Hepatocyte (in vitro differentiated cells): ENCODE measurements at places on chromosomes 7 and 10. TPM values are rescaled to one million over a fixed set of nuclear protein-coding genes. Genes with fewer than 3 reads are reported as not detected.

DNA sequence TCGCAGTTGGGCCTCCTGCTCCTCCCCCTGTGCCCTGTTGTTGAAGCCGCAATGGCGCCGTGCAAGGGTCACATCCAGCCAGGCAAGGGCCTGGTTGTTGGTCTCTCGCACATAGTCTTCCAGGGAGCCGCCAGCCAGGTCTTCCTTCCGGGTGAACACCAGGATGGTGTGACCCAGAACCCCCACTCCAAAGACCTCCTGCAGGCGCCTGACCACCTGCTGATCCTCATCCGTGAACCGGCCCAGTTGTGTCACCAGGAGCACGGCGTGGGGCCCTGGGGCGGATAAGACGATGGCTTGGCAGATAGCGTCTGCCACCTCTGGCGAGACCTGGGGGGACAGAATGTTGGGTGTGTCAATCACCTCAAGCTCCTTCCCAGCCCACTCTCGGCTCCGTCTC lies 4.2 kb downstream of the GIMAP6 start:
- DNase-seq, result no peak

DNA sequence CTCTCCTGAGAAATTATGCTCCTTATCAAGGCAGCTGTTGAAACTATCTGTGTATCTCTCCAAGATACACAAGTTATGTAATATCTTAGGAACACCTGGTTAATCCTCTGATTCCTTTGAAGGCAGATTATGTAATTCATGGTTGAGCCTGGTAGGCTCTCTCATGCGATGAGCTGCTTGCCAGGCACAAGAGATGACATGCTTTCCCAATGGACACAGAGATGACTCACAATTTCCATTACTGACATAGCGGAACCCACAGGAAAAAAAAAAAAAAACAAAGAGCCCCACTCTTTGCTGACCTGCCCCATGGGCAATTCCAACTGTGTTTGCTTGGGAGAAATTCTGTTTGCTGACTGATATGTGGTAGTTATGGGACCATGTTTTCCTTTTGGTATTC lies 736.4 kb upstream of the PHF14 start:
- DNase-seq, result peak; percentile 83

GRCh38 chr10:49761789-49762565 lies at the start of gene OGDHL:
Gene OGDHL, minus strand, starts transcription at chr10:49762323. Its CDS starts 3,731 bp downstream, at chr10:49758592.
- peak; percentile 92 for DNase-seq

GRCh38 chr7:123538189-123538714 lies 3.9 kb upstream of the IQUB start:
- DNase-seq, result peak; percentile 23

GRCh38 chr10:93746844-93747284 lies 10.9 kb upstream of the LGI1 start:
- DNase-seq, result peak; percentile 72

DNA sequence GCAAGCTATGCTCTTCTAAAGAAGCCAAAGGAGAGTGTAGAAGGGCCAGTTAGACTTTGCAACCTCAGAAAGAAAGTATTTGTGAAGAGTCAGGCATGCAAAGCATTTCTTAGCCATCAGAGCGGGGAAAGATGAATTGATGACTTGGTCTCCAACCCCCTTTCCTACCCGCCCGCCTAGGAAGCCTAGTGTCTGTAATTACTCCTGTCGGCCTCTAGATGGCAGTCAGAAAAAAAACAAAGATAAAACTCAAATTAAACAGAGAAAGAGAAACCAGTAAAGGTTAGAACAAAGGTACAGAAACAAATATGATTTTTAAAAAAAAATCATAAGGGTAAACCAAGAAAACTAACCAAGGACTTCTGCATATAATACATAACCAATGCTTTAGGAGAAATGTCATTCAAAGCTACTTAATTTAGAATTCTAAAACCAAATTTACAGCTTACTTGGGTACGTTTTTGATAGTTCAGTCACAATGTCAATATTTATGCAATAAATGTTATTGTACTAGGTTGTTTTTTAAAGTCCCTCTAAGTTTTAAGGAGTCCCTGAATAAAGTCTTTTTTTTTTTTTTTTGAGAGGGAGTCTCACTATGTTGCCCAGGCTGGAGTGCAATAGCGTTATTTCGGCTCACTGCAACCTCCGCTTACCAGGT lies 97.6 kb downstream of the LYZL1 start:
- DNase-seq, result peak; percentile 37

DNA sequence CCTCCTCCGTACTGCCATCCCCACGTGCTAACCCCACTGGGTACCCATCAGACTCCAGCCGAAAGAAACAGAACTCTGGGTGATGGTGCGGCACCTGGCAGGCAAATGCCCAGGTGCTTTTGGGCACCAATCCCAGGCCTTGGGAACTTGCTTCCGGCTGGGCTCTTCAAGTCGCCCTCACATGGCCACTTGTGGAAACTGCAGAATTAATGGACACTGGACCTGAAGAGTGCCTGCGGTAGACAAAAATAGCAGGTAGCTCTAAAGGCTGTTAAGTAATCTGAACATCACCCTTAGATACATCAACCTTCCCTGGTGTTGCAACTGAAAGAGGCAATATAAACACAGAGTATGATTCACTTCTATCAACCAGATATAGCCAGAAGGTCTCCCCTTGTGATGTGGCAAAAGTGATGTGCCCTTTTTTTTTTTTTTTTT lies 644.4 kb downstream of the GRM8 start:
- peak; percentile 30 for DNase-seq

DNA sequence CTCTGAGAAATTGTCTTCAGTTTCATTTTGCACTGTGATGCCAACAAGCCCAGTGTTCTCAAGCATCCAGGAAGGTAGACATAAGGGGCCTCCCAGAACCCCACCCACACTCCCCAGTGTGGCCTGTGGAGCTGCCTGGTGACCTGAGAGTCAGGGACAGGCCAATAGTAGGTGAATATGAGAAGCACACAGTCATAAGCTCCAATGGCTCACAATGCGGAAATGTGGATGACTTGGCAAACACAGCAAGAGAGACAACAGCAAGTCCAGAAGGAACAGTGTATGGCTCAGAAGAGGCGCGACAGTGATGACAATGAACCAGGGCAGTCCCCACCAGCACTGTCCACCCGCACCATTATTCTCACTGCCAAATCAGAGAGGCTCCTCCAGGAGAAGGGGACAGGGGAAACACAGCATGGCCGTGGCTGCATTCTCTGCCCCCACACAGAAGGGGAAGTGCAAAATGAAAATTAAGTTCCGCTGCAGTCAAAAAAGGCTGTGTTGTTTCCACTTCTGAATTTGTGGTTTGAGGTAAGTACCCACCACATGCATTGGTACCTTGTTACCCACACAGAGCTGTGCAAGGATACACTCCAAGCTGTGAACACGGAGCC lies 419.8 kb downstream of the GRID1 start:
- no peak for DNase-seq

GRCh38 chr10:87862679-87863052 lies 667 bp downstream of the KLLN start:
- no peak for DNase-seq

DNA sequence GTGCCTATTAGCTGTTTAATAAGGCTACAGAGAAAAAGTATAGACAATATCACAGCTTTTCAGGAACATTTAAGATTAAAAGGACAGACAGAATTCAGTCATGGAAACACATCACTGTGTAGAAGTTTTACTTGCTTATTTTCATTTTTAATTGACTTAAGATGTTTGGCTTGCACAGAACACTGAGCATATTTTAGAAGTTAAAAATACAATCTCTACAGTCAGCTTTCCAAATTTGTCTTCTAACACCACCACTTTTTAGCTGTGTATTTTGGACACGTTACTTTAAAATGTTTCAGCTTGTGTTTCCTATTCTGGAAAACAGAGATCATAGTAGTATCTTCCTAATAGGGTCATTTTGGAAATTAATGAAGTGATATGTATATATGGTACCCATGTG lies 11.8 kb downstream of the CFAP69 start:
- no peak for DNase-seq

DNA sequence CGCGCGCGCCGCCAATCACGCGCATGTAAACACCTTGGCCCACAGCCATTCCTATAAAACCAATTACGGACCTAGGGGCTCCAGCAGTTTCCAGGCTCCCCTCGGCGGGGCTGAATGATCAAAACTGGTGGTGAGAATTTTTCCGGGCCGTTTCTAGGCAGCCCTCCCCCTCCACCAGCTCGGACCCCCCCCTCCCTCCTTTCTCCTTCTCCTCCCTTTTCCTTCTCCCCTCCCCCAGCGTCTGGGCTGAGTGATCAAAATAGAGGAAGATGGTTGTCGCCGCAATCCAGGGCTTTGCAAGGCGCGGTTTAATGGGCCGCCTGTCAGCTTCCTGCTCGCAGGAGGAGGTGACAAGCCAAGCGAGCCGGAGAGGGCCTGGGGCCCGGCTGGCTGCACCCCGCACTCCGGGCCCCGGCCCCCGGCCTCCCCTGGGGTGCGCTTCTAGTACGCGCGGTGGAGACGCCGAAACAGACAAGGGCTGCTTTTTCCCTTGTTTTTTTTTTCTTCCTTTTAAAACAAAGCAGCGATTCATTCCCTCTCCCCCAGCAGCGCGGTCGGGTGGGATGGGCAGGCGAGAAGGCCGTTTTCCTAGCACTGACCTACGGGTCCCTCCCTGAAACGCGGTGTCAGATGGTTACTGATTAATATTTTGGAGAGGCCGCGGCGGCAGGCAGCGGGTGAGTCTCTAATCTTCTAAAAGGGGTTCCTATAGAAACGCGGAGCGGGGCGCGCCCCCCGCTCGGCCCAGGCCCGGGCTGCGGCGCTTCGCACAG lies 528 bp upstream of the TNRC18 start:
- peak; percentile 99 for DNase-seq

GRCh38 chr10:4485636-4486035 lies 340.4 kb upstream of the AKR1E2 start:
- no peak for DNase-seq

- DNase-seq, result no peak
Observed at GRCh38 chr10:125827133-125827532, 3.8 kb downstream of the BCCIP start.

DNA sequence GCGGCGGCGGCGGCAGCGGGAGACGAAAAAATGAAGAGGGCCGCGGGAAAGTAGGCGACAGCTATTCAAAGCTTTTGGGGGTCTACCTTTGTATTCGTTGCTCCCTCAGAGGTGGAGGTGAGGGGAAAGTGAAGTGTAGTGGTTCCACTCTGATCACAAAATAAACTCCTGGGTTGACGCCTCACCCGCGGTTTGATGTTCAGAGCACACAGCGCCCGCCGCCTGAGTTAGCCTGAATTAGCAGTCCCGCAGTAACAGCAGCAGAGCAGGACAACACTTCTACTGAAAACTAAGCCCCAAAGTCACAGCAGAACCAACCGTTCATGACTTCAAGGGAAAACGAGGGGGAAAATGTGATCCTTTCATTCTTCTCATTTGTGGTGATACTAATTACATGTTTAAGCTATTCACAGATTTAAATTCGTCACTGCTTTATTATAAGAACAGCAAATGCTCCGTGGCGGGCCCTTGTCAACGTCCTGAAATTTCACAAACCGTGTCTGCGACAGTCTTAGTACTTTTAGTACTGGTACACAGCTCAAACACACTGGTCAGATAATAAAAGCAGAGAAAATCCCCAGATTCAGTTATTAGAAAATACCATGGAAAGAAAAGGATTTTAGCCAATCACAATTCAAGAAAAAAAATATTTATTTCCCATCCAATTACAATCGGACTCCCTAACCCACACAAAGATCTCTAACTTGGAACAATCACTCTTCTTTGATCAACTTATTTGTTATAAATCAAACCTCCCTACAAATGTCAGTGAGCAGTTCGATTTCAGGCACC lies 563 bp upstream of the JMJD1C start:
- peak; percentile 69 for DNase-seq

DNA sequence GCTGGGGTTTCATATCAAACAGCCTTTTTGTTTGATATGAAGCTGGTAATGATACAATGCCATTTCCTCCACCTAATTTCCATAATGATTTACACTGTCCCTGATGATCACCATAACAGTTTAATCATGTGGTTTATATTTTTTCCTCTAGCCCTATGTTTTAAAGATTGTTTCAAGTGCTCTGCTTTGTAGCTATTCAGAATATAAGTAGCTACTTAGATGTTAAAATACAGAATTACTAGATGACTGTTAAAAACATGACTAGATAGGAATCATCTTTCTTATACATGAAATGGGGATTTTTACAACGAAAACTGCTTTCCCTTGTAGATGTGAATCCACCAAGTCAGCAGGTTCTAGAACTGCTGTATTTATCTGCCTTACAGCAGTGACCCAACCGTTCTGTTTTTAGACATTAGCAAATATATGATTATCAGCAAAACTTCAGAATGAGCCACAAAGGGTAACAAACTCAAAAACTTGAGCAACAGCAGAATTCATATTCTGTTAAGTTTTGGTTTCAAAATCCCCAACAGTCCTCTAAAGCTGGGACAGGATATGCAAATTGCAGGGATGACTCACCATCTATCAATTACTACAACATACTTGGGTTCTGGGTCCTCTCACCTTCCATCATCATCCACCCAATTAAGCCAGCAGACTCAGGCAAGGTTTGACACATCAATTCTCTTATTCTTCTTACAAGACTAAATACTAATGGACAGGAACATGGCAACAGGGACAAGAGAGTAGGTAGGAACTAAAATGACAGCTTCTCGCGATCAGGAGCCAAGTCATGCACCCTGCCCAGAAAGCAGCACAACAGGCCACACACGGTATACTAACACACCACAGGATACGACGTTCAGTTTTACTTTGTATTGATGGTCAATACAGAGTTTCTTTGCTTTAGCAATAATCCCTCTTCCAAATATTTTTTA lies 83.9 kb downstream of the PIP4K2A start:
- no peak for DNase-seq

GRCh38 chr7:12094365-12094921 lies 116.7 kb upstream of the TMEM106B start:
- no peak for DNase-seq

DNA sequence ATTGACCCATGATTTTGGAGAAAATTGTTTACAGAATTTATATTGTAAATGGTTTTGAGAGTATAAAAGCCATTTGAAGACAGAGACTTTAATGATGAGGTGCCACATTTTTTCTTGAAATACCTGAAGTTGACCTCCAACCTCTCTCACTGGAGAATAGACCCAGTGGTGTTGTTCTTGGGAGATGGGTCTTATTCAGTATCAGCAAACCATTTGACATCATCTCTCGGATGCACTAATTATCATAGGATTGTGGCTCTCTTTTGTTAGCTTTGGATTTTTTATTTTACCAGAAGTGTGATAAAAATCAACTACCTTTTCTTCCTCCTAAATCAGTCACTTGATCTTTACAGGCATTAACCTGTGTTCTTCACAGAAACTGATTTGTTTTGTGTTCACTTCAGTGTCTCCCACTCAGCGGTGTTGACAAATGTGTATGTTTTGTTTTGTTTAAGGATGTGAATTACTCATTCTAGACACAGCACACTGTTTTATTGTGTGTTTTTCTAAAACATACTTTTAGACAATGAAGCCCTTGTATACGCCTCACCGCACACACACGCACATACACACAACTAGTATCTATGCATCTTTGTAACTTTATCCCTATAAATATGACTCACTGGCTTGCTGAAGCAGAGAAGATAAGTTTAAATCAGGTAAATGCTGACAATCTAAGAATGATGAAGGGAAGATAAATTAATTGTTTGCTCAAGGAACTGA lies 455.6 kb downstream of the INHBA start:
- no peak for DNase-seq

PRPF18 gene
- 24.7 and 26.3 TPM in 2 replicates for total RNA-seq

EZH2 gene
- total RNA-seq, result 10.7 and 12.2 TPM in 2 replicates

PFKP gene
- total RNA-seq, result 17.5 and 24.6 TPM in 2 replicates

GRID1 gene
- total RNA-seq, result 0.24 and 0.37 TPM in 2 replicates

RBP4 gene
- total RNA-seq, result 494 and 527 TPM in 2 replicates

MYO1G gene
- total RNA-seq, result 0.03 TPM in 1 of 2 replicates, not detected in the other

EPHA1 gene
- total RNA-seq, result 34.2 and 39.4 TPM in 2 replicates
